Activated naive CD4-positive, alpha-beta T cell (primary cell): ENCODE measurements at places on chromosomes 16 and 17.

DNA sequence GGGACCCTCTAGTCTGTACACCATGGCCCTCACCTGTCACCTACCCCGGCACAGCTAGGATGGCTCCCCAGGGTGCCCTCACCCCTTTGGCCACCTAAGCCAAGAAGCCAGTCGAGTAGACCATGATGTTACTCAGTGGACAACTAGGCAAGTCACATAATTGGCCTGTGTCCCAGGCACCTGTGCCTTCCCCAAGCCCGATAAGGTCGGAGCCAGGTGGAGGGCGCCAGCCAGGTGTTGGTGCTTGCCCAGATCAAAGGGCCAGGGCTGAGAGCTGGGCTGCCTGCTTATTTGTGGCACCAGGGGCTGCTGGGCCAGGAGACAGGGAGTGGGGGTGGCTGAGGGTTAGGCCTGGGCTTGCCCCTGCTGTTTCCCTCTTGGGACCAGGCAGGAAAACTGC is 16.8 kb downstream of the SPNS2 start:
- DNase-seq = no peak

GRCh38 chr16:49057936-49058335 is 223.7 kb downstream of the CBLN1 start:
- no peak for DNase-seq

DNA sequence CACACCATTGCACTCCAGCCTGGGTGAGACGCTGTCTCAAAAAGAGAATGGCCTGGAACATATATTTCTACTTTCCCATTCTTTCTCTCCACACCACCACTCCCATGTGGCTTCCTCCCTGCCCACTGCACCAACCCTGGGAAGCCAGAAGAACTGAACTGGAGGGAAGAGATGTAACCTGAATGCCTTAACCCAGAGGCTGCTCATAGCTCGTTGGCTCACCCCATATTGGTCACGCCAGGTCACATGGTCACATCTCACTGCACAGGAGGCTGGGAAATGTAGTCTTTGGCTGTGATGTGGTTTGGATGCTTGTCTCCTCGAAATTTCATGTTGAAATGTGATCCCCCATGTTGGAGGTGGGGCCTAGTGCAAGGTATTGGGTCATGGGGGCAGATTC is 5.9 kb upstream of the DNAH17 start:
- no peak for DNase-seq

DNA sequence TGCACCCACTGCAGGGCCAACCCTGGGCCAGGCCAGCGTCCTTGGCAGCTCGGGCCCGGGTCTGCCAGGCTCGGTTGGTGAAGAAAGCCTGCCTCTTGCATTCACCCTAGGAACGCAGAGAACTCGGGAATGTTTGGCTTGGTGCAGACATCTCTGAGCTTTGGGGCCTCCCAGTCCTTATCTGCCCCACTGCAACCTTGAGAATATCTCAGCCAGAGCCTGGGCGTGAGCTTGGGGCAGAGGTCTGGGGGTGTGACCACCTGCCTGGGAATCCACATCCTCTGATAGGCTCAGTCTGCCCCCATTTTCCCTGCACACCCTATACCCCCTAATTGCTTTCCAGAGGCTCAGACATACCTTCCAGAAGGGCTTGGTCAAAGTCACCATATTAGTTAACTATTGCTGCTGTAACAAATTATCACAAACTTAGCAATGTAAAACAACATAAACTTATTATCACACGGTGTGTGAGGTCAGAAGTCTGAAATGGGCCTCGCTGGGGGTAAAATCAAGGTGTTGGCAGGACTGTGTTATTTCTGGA is 30.7 kb upstream of the ZNF423 start:
- no peak for DNase-seq

- no peak for DNase-seq
Measured at GRCh38 chr16:84323606-84324005, 28.9 kb downstream of the WFDC1 start.

DNA sequence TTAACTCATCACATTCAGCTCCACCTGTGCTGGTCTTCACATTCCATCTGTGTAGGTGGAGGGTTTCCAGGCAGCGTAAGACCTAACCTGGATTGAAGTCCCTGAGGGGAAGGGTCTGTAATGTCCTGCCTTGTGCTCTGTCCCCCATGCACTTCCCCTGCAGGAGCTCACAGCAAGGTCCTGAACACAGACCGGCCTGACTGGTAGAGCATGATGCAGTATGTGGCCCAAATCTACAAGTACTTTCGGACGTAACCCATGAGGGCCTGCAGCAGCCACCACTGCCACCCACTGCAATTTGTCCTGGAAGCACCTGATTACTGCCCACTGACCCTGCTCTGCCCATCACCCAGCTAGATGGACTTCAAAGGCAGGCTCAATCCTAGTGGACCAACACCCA is 36.6 kb upstream of the ADORA2B start:
- DNase-seq = no peak

DNA sequence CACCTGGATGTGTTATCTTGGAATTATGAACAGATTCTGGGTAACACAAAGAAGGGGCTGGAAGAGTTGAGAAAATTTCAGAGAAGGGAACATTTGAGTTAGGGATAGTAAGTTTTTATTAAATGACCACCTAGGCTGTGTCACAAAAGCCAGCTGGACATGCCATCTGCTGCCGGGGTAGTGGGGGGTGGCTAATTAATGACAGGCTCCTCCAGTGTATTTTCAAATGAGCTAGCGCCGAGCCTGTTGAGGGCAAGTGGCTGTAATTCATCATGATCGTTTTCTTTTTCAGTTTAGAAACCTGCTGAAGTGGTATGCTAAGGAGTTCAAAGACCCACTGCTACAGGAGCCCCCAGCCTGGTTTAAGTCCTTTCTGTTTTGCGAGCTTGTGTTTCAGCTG is 6.2 kb downstream of the TMEM97 start:
- DNase-seq = no peak

- no peak for DNase-seq
Measured at GRCh38 chr17:7944326-7944725, 12.3 kb downstream of the CNTROB start.

- DNase-seq = no peak
Measured at GRCh38 chr16:1677339-1677738, 740 bp upstream of the JPT2 start.

DNA sequence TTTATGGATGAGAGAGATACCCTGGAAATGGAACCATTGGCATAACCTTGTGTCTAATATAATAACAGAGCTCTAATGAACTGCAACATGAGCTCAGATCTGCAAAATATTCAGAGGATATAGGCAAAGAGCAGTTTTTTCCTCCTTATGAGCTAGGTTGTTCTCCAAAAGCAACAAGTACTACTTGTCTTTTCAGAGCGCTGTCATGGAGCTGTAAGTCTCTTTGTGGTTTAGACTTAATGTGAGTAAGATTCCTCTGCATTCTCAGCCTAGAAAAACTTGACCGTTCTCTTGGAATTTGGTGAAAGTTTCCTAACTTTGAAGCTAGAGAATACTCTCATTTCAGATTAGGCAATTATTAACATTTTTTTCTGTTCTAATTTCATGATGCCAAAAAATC is 85.2 kb downstream of the FTO start:
- no peak for DNase-seq

- DNase-seq = no peak
Measured at GRCh38 chr16:14400285-14400977, 229.6 kb downstream of the PARN start.

DNA sequence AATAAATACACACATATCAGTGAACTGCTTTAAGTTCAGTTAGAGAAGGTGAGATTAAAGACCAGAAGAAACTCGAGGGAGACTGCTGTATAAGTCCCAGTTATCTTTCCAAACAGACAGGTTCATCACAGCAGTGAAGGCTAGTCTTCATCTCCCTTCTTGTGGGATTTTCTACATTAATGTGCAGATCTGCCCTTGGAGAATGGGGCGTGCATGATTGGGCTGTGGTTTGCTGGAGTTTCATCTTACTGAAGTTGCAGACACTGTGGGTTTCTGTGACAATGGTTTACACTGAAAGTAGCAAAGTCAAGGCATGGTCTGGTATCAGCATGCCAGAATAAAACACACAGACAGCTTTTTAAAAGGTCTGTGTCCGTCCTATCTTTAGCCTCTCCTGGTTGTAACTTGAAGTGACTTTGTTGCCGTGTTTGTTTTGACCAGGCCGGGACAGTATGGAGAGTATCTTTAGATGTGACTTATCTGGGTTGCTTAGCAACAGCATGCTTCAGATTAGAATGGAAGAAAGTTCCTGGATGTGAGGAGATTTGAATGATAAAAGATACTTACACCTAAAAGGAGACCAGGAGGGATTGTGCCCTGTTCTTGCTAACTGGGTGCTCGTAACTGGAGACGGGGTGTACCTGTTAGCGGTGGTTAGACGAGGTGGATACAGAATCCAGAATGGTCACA is 16.1 kb downstream of the NAA60 start:
- DNase-seq = no peak

DNA sequence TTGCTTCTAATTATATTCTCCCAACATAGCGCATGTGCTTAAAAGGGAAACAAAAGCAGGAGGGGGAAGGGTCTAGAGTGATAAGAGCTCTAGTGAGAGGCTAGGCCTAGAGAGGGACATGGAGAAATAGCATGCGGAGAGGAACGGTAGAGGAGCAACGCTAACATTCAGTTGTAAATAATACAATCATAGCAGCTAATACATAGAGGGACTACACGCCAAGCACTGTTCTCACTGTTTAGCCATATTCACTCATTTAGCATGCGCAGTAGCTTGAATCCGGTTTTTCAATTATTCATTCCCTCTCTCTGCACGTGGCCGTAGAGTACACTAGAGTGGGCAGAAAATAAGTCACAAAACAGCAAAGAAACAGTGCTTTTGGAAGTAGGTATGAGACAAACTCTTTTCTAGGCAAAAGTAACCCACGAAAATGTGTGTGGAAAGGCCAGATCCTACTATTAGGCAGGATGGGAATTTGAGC is 1.7 kb upstream of the ALOX12 start:
- DNase-seq = no peak

GRCh38 chr17:3782751-3783150 is 18.2 kb downstream of the ITGAE start:
- no peak for DNase-seq
